Right renal pelvis (tissue), 4 donors: ENCODE measurements at places on chromosomes 12 and 14.

DNA sequence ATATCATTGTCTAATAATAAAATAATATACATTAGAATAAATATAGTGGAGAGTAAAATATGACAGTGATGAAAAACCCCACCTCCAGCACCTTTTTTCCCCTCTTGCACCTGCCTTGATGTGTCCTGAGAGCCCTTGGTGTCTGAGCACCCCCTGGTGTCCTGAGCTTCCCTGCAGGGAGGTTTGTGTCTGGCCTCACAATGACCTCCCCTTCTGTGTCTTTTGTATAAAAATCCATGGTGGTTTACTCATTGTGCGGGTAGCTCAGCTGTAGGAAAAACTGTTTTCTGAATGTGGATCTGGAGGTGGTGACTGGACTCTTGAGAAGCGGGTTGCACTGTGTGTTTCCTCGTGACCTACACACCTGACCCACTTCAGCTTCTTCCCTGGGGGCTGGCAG lies 636.9 kb downstream of the TMEM121 start:
- DNase-seq = no peak

DNA sequence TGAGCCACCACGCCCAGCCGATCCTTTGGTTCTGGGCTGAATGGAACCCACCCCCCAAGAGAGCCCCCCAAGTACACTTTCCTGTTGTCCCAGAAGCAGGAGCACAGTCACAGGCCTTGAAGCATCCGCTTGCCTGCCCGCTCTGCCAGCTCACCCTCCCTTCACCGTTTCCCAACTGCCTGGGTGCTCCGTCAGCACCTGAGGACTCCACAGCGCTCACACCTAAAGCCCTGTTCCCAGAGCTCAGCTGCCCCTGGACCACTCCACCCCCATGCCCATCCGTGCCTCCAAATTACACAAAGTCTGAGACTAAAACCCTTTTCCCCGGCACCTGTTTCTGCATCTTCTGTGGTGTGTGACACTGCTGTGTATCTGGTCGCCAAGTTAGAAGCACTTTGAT lies 44.3 kb upstream of the TRAF3 start:
- DNase-seq = no peak

GRCh38 chr12:92899386-92900001 lies 29.6 kb downstream of the EEA1 start:
- no peak for DNase-seq

DNA sequence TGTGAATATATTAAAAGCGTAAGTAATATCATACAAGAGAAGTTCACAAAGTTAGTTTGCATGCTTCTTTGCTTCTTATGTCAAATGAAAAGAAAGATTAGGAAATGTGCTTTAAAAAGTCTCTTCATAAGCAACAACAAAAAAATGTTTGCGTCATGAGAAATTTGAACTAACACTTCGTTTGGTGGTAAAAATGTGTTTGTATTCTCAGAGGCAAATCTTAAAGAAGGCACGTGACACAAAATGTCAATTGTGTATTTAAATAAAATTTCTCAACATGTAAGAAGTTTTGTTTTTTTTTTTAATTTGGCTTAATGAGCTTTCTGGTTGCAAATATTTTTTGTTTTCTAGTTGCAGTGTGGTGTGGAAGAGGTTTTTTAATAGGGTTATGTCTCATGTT lies 93.8 kb downstream of the TMTC2 start:
- DNase-seq = no peak

DNA sequence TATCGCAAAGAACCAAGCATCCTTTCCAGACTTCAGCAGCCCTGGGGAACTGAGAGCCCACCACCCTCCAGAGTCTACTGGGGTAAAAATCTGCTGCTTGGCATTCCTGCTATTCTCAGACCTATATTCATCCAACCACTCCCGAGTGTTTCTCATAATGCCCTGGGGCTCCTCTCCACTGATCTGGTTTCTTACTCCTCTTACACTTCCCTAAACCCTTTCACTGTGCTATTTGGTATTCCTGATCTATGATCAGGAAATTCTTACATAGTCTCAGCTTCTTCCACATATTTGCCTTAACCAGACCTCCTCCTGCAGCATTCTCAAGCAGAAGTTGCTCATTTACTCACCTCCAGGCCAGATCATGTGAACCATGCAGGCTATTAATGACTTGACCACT lies 82.4 kb downstream of the SYT10 start:
- no peak for DNase-seq

GRCh38 chr12:130183585-130184370 lies 21.5 kb downstream of the FZD10 start:
- no peak for DNase-seq

GRCh38 chr12:116975779-116976393 lies 65.1 kb downstream of the FBXW8 start:
- DNase-seq = no peak
